ENCODE measurements at places on chromosomes 7 and 10.

- DNase-seq: no peak
- H3K27ac ChIP-seq: no peak overlapping the region
- H3K4me1 ChIP-seq: no peaks in the 10 kb centered on the region
- no peak overlapping the region for H3K4me3 ChIP-seq
These were observed 44.4 kb downstream of the TMEM270 start for GRCh38 chr7:73905360-73905759.

GRCh38 chr7:129184981-129185670 is 3.3 kb upstream of the SMO start:
- DNase-seq: no peak
- H3K27me3 ChIP-seq: peaks cover 60% of the 10 kb centered on the region
- H3K4me1 ChIP-seq: peaks cover 11% of the 10 kb centered on the region
- H3K4me3 ChIP-seq: no peak overlapping the region

DNA sequence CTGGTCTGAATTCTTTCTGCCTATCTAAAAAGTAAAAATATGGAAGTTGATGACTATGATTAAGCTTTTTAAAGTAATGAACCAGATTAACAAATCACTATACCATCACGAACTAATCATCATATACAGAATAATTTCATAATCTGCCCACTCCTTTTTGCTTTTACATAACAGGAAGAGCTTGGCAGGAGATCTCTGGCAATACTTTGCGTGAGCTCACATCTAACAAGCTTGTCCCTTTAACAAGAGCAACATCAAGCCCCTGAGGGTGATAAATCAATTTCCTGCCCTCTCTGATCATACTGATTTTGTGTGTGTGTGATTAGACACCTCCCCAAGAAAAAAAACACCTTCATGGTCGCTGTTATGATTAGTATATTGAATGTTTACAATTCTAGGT is 143.5 kb upstream of the ASAH2 start:
- DNase-seq: no peak
- H3K27ac ChIP-seq: no peak overlapping the region
- H3K4me1 ChIP-seq: peaks cover 19% of the 10 kb centered on the region
- no peaks in the 10 kb centered on the region for H3K27me3 ChIP-seq
- no peaks in the 10 kb centered on the region for H3K36me3 ChIP-seq

DNA sequence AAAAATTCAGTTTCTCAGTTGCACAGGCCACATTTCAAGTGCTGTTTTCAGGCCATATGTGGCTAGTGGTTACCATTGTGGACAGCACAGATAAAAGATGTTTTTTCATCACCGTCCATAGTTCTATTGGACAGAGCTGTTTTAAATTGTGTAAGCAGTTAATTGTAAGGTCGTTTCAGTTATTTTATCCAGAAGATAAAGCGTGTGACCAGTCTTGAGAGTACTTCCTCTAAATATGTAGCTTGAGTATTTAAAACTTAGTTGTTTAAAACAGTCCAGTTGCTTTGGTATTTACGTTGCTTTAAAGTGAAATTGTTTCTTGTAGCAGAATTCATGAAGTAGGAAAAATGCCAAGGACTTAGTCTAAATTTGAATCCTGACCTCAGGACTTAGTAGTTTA is 66.9 kb downstream of the ZNRF2 start:
- no peak for DNase-seq
- no peak overlapping the region for H3K27ac ChIP-seq
- no peak overlapping the region for H3K4me3 ChIP-seq
- H3K27me3 ChIP-seq: no peaks in the 10 kb centered on the region

GRCh38 chr7:102393467-102393866 is 2.7 kb upstream of the PRKRIP1 start:
- no peak for DNase-seq
- H3K4me1 ChIP-seq: peaks cover 24% of the 10 kb centered on the region
- H3K36me3 ChIP-seq: peaks cover 6% of the 10 kb centered on the region
- no peaks in the 10 kb centered on the region for H3K27me3 ChIP-seq
- no peak overlapping the region for H3K27ac ChIP-seq

GRCh38 chr10:69845574-69846292 is 44.0 kb downstream of the COL13A1 start:
- H3K36me3 ChIP-seq: no peaks in the 10 kb centered on the region
- H3K27me3 ChIP-seq: peaks cover 49% of the 10 kb centered on the region
- H3K27ac ChIP-seq: no peak overlapping the region
- H3K4me1 ChIP-seq: no peaks in the 10 kb centered on the region
- no peak overlapping the region for H3K4me3 ChIP-seq

DNA sequence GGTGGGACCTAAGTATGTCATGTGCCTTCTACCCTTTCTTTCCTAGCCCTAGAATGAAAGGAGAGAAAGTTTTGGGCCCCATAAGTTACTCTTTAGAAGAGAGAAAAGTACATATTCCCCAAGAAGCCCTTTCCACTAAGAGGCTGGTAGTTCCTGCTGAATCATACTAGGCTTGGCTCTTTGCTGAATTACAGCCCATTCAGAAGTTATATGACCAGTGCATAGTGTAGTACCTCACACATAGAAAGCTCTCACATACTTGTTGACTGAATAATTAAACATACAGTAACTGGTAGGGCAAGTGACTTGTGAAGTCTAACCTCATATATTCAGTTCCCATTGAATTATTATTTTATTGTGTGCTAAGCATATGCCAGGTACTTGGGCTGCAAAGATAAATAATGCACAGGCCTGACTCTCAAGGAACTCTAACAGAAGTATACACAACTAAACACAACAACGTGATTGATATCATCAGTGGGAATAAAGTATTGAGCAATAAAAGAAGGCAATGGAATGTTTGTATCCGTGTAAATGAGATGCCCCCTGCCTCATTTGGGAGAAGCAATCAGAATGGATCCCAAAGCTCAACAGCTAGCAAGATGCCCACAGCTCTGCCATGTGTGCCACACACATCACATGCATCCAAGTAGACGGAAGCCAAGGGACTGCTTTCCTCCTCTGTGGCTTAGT is 38.9 kb upstream of the UBN2 start:
- H3K27me3 ChIP-seq: no peaks in the 10 kb centered on the region
- H3K27ac ChIP-seq: no peak overlapping the region
- H3K4me3 ChIP-seq: no peak overlapping the region
- no peaks in the 10 kb centered on the region for H3K36me3 ChIP-seq
- no peak for DNase-seq

DNA sequence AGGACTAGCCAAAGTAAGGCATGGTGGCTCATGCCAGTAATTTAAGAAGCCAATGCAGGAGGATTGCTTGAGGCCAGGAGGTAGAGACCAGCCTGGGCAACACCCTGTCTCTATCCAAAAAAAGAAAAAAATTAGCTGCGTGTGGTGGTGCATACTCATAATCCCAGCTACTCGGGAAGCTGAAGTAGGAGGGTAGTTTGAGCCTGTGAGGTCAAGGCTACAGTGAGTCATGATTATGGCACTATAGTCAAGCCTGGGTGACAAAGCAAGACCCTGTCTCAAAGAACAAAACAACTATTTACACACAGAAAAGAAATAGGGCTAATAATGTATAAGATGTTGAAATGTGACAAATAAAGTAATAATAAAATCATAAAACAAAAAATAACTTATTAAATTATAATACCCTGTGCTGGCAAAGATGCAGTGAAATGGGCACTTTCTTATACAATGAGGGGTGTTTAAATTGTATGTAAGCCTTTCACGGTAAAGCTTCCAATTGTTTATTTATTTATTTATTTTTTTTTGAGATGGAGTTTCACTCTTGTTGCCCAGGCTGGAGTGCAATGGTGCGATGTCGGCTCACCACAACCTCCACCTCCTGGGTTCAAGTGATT is 175.2 kb downstream of the TPST1 start:
- no peak for DNase-seq
- H3K27me3 ChIP-seq: no peaks in the 10 kb centered on the region
- H3K36me3 ChIP-seq: peaks cover 3% of the 10 kb centered on the region
- no peak overlapping the region for H3K27ac ChIP-seq
- peaks cover 3% of the 10 kb centered on the region for H3K4me1 ChIP-seq
- H3K4me3 ChIP-seq: no peak overlapping the region

DNA sequence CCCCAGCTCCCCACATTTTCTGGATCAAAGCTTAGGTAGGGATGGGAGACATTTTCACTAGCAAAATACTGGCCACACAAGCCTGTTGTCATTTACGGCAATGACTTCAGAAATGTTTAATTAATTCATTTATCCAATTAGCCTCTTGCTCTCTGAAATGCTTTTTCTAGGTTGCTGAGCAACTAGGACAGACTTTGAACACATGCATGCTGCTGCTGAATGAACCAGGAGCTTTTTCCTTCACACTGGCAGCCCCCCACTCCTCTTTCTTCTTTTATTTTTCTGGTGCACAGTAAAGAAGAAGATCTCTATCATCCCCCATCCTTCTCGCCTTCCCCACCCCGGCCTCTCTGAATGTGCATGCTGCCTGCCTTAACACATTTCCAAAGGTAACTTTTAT is 22.5 kb downstream of the SORCS3 start:
- no peaks in the 10 kb centered on the region for H3K4me1 ChIP-seq
- peaks cover 13% of the 10 kb centered on the region for H3K27me3 ChIP-seq
- no peak for DNase-seq
- H3K36me3 ChIP-seq: no peaks in the 10 kb centered on the region

DNA sequence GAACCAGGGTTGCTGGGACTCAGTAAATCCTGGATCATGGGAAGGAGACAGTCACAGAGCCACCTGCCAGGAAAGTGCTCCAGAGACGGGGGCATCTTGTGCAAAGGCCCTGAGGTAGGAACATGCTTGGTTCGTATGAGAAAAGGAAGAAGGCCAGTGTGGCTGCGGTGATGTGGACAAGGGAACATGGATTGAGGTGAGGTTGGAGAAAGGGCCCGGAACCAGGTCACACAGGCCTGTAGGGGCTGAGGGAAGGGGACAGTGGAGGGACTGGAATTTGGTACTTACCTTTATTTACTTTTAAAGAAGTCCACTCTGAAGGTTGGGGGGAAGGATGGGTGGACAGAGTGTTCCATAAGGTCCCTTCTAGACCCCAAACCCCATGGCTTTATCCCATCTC is 32.9 kb upstream of the CXCL12 start:
- no peak for DNase-seq
- H3K4me3 ChIP-seq: no peak overlapping the region
- no peak overlapping the region for H3K27ac ChIP-seq
- no peaks in the 10 kb centered on the region for H3K36me3 ChIP-seq

- no peak overlapping the region for H3K4me3 ChIP-seq
- DNase-seq: no peak
- H3K36me3 ChIP-seq: no peaks in the 10 kb centered on the region
- no peaks in the 10 kb centered on the region for H3K27me3 ChIP-seq
- no peak overlapping the region for H3K27ac ChIP-seq
These were observed 38.6 kb downstream of the MRC1 start for GRCh38 chr10:17847585-17848296.

Measured in activated naive CD4-positive, alpha-beta T cell treated with anti-CD3 and anti-CD28 coated beads, Interleukin-2, amount 10 ng/mL, durations not matched to agents 7 days and 5 days (primary cell).